Ovary (tissue), 10 donors: ENCODE measurements at places on chromosomes 5 and 9. TPM values are rescaled to one million over a fixed set of nuclear protein-coding genes. Genes with fewer than 3 reads are reported as not detected.

GRCh38 chr5:149938279-149938678 lies 6.3 kb downstream of the PDE6A start:
- DNase-seq, result no peak

GRCh38 chr9:121992571-121993212 lies 100.4 kb downstream of the TTLL11 start:
- DNase-seq, result peak; percentile 54

DNA sequence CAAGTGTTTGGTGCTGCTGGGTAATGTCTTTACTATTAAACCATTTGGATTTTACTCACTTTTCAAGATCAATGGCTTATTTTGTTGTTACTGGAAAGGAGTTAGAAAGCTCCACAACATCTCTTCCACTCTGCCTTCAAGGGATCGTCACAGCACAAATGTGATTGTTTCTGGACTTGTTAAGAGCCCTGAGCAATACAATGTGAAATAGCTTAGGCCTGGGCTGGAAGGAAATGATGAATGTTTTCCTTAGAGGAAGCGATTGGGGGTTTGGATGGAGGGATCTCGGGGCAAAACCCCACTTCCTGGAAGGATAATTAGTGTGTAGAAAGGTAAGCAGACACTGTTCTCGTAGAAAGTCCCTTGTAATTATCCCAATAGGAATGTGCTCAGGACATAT lies 59.3 kb upstream of the MYO10 start:
- DNase-seq, result no peak

- DNase-seq, result no peak
Measured at GRCh38 chr9:19975499-19975898, 186.7 kb upstream of the SLC24A2 start.

DNA sequence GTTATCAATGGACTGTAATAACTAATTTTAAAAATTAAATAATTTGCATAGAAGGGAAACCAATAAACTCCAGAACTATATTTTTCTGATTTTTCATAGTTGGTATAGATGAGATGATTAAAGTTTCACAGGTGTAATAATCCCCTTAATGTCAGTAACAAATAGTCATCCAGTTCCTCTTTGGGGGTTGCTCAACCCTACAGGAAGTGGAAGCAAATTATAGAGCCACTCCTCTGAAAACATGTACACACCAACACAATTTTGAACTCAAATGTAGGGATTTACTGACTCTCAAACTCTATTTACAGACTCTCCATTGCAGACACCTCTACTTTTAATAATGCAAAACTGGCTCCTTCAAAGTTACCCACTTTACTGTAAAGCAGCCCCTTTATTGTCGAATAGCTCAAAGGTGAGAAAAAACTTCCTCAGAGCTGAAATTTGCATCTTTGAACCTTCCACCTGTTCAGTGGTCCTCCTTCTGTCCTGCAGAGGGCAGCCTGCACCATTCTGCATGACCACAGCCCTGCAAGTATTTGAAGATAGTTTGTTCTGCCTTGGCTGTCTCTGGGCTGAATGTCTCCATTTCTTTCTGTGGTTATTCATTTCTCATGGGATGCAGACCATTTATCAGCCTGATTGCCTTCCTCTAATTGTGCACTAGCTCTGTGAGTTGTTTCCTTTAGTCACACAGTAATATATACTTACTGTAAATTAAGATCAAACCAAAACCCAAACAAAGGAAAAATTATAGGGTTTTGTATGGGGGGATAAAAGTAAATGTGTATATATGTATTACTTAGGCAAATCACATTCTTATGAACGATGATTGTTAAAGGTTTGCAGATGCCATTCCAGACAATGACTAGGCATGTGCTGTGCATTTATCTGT lies 383.2 kb upstream of the SGCD start:
- DNase-seq, result peak; percentile 38

GRCh38 chr5:120988941-120989340 lies 524.8 kb downstream of the PRR16 start:
- no peak for DNase-seq

DNA sequence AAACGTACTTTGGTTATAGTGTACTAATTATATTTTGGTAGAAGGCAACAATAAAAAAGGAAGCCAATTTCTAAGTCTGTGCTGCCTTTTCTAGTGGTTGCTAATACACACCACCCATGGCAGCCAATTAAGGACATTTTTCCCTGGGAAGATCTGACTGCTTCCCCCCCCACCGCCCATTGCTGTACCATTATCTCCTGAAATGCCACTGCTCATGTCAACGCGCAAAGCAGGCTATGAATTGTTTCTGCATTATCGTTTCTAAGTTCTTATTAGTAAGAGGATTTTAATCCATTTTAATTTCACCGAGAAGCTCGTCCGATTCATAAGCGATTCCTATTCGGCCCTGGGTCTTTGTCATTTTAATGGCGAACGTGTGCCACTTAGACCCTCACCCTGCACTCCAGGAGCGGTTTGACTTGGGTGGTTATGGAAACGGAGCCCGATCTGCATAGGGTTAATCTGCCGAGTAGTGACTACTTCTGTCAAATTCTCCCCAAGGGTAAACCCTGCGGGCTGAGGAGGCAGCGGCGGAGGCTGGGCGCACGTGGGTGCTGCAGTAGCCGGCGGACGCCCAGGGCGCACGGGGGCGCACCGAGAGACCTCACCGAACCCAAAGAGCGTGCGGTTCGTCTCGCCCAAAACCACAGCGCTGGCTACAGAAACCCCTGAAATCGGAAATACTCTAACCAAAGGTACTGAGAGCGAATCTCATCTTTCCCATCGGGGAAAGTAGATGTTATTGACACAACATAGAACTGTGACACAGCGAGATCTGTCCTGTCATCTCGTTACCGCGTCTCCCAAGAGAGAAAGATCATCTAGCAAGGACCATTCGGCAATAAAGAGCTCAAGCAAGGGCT lies 55.8 kb upstream of the SHC3 start:
- no peak for DNase-seq

- DNase-seq, result no peak
Measured at GRCh38 chr5:78927657-78928282, 57.3 kb downstream of the ARSB start.

The HAVCR2 gene
- polyA plus RNA-seq, result 1.6 TPM

The ETF1 gene
- polyA plus RNA-seq, result 70.0 TPM

The KLF4 gene
- polyA plus RNA-seq, result 30.1 TPM

The CPEB4 gene
- 7.2 TPM for polyA plus RNA-seq
